ENCODE measurements at places on chromosomes 6 and 20. TPM values are rescaled to one million over a fixed set of nuclear protein-coding genes. Genes with fewer than 3 reads are reported as not detected.

The HLA-DMB gene
- total RNA-seq, result 4.6 TPM

- DNase-seq, result no peak
These were observed 8.0 kb upstream of the PERP start for GRCh38 chr6:138115201-138115600.

The HTR1E gene
- not detected for total RNA-seq

The TOMM6 gene
- total RNA-seq, result 78.8 TPM

GRCh38 chr6:106477790-106478189 lies 117.3 kb downstream of the CRYBG1 start:
- peak; percentile 5 for DNase-seq

The SLC25A27 gene
- 1.2 TPM for total RNA-seq

DNA sequence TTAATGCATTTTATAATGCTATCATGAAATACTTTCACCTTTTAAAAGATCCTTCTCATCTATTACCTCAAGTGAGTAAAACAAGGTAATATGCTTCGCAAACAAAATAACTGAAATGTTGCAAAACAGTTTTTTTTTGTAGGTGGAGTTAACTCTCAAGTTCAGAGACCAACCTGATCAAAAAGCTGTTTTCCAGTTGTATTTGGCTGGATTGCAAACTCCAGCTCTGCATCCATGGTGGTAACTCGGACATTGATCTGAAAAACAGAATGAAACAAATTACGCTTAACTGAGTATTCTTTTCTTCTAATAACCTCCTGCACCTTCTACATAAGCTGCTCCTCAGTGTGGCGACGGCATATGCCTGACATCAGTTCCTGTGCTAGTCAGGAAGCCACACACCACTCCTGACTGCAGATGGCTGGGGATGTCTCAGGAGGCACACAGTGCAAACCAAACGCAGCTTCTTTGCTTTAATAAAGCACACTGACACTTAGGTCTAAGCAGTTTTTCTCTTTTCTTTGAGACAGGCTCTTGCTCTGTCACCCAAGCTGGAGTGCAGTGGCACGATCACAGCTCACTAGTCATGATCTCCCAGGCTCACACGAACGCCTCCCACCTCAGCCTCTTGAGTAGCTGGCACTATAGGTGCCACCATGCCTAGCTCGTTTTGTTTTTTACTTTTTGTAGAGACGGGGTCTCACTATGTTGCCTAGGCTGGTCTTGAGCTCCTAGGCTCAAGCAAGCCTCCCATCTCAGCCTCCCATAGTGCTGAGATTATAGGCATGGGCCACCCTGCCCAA lies 29.9 kb downstream of the EZR start:
- peak; percentile 68 for DNase-seq

- DNase-seq, result no peak
These were observed 170.0 kb downstream of the FOXA2 start for GRCh38 chr20:22414305-22414742.

All from CD4-positive, alpha-beta T cell (primary cell).